D721Med (cell line): ENCODE measurements at places on chromosomes 6 and 20.

- DNase-seq: no peak
Measured at GRCh38 chr6:29474996-29475395, 12.8 kb downstream of the MAS1L start.

GRCh38 chr6:38779310-38780062 is 64.4 kb downstream of the DNAH8 start:
- DNase-seq: no peak

GRCh38 chr6:162150295-162150694 is 577.3 kb downstream of the PRKN start:
- no peak for DNase-seq

DNA sequence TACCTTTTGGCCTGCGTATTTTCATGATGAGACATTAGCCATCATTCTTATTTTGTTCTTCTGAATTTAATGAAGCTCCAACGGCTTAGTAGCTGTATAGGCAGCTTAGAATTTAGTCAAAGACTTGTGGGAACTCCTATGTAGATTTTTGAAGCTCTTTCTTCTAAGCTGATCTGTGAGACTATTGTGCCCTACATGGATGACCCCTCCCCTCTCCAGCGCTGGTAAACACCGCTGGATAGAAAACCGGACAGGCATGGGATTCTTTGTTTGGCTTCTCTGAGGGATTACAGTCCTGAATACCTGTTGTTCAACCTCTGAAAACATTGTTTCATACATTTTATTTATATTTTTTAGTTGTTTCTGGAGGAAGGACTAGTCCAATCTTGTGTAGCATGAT is 1353.4 kb downstream of the GRIK2 start:
- no peak for DNase-seq

GRCh38 chr6:124659427-124659826 is 302.8 kb upstream of the RNF217 start:
- no peak for DNase-seq

DNA sequence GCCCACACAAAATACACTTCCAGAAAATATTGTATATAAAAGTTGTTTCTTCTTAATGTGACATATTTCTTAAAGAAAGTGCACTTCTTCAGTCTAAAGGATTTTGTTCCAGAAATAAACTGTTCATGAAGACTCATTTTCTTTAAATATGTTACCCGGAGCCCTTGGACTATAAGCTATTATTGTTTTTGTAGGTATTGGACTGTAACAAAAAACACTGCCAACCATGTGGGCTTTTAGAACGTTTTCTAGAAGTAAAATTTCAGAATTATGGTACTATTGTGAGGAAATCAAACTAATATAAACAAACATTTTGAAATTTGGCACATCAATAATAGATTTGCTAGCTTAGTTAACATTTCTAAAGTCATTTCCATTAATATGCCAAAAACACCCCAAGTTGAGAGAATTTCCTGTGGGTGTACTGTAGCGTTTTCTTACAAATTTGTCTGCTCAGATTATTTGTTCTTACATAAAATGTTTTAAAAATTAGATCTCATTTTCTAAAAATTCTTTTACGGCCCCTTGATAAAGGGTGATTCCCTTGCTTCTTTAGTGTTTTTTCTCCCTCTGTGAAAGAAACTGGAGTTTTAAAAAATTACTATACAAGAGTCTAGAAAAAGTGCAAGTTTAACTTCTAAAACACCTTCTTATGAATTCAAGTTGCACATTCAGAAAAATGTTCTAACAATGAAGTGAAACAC is 3.4 kb downstream of the NKX2-4 start:
- DNase-seq: no peak

- no peak for DNase-seq
Measured at GRCh38 chr6:128443553-128443952, 76.8 kb downstream of the PTPRK start.

DNA sequence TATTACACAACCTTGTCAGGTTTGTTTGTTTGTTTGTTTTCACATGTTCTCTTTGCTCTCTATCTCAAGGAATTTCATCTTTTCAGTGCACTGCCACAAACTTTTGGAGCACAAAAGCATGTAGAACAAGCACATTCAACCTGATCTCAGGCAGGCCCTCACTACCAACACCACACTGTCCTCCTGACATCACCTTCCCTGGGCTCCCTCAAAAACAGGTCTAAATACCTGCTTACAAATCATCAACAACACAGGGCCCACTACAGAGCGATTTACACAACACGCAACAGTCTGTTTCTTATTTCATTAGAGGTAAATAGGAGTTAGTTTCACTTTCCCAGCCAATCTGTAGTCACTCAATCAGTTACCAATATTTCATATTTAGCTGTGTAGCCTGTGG is 241.4 kb downstream of the EPHA7 start:
- no peak for DNase-seq
